C1 segment of cervical spinal cord (tissue), 14 donors: ENCODE measurements at places on chromosomes 13 and 19.

- no peak for DNase-seq
Observed at GRCh38 chr19:58563034-58563573, 4.7 kb upstream of the UBE2M start.

GRCh38 chr19:12156223-12157058 lies at the start of gene ZNF625:
ZNF625 (minus strand) TSS chr19:12156734; CDS start chr19:12156558, 176 bp downstream.
- DNase-seq = peak; percentile 54

- no peak for DNase-seq
Observed at GRCh38 chr19:44596428-44597130, 16.8 kb upstream of the IGSF23 start.

GRCh38 chr19:45824041-45824471 lies 8.9 kb upstream of the RSPH6A start:
- DNase-seq = peak; percentile 7

GRCh38 chr19:1004803-1005664 lies 4.8 kb downstream of the GRIN3B start:
- no peak for DNase-seq

DNA sequence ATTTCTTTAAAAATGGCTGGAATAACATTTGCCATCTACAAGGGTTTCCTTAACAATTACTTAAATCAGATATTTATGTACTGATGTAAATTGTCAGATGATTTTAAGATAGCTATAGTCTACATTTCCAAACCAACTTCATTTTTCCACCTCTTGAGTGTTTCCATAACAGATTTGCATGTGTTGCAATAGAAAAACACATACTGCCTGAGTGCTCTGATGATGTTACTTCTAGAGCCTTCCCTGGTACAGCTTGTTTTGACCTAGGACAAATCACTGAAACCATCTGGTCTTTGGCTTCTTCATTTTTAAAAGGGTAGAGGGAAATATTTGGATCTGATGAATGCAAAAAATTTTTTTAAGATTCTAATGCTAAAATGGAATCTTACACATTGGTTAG lies 245.9 kb downstream of the PCDH9 start:
- DNase-seq = no peak

DNA sequence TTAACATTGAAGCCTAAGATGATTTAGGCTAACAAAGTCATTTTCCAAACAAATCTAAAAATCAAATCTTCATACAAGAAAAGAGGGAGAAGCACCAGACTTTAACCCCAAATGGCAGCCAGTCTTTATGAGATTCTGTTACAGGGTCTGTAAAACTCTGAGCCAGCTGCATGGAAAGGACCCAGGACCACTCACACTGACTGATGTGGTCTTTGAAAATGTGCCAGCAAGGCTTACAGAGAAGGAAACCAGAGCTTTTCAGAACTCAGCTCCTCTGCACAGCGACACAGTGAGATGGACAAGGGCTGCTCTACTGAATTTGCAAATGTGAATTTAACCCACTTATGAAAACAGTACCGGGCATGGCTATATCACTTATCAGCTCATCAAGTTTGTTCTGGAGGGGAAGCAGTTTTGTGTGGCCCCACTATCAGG lies 98.8 kb upstream of the SERP2 start:
- DNase-seq = no peak

- DNase-seq = no peak
Observed at GRCh38 chr13:43663474-43664090, 123.2 kb downstream of the ENOX1 start.
